ENCODE measurements at places on chromosomes 3 and 15.

- DNase-seq = no peak
Measured at GRCh38 chr15:64180235-64180824, 17.5 kb upstream of the PPIB start.

- DNase-seq = no peak
Measured at GRCh38 chr3:117036259-117036799, 326.8 kb downstream of the TUSC7 start.

DNA sequence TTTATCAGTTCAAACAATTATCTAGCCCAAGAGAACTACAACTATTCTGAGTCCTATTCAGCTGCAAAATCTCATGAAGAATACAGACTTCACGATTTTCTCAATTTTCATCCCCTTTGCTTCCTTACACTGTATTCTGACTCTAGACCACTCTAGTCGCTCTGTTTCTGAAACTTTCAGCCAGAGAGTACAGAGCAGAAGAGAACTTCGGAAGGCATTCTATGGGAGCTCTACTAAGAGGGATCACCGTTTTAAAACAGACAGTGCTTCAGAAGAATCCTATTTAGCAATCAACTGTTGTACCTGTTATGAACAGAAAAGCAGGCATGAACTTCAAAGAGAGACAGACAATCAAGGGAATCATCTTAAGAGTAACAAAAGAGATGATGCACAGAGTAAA, 419.4 kb downstream of the SHQ1 start:
- no peak for DNase-seq

GRCh38 chr15:91975241-91975978, 121.9 kb downstream of the SLCO3A1 start:
- DNase-seq = no peak

DNA sequence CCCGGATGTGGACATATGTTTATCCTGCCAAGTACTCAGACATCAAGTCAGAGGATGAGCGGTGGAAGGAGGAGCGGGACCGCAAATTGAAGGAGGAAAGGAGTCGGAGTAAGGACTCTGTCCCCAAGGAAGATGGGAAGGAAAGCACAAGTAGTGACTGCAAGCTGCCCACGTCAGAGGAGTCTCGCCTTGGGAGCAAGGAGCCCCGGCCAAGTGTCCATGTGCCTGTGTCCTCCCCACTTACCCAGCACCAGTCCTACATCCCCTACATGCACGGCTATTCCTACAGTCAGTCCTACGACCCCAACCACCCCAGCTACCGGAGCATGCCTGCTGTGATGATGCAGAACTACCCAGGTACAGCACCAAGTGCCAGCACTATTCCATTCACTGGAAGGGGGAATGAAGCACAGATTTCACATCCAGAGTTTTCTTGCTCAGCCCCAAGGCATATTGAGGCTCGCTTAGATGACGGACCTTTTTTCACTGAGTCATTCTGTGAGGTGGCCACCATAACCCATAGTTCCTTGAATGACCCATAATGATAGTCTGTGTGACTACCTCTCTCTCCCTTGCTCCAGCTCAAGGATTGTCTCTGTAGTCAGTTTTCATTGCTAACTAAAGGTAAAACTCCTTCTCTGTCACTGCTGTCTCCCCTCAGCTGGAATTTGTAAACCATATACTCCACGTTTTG, 97.1 kb downstream of the RBPMS2 start:
- DNase-seq = no peak

DNA sequence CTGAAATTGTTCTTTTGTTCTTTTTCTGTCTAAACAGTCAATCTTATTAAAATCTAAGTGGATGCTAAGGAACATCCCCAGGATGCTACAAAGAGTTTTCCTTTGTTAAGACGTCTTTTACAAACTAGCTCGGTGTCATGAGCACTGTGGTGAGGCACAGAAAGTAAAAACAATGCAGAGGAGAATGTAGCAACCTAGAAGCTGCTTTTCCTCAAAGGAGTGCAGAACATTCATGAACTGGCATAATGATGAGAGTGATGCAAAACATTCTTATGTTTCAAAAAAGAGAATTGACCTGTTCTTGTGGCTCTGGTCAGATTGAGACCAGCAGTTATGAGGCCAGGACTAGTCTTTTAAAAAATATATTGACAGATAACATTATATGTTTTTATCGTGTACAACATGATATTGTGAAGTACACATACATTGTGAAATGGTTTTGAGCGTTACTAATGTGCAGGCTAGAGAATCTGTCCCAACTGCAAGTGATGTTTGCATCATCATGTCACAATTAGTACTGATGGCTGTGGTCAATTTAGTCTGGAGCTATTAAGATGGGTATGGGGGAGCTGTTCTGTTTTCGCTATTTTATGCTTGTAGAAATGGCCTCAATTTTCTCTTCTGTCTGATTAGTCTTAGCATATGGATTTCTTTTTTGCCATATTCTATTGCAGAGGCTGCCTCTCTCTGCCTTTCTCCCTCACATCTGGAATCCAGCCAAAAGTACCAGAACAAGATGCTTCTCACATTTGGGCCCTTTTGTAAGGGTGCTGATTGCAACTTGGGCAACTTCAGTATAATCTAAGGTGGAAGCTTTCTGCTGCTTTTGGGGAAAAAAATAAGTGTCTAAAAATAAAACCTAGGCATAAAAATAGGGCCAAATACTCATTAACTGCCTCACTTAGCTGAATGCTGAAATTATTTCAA, 50.2 kb downstream of the HHLA2 start:
- DNase-seq = no peak

- no peak for DNase-seq
Measured at GRCh38 chr3:153293265-153293664, 131.2 kb downstream of the RAP2B start.

DNA sequence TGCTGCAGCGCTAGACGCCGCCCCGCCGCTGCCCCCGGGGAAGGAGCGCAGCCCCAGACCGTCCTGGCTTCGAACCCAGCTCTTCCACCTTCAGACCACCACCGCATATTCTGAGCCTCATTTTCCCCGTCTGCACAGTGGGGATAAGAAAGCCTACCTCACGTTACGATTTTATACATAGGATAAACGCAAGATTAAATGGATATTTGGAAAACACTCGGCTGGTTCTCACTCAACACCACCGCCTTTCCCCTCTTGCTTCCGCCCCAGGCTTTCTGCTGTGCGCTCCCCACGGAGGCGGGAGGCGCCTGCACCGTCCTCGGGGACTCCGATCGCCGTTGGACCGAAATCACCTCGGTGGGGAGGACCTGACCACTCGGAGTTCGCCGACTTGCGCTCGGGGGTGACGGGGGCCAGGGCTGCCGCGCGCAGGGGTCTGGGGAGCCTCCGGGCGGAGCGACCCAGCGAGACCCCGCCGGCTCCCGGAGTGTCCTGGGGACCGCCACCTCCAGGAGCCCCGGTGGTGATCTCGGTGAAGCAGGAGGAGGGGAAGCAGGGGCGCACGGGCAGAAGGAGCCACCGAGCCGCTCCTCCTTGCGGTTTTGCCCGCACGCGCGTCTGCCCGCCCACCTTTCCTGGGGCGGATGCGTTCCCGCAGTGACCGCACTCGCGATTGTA, 4.0 kb downstream of the FBXL22 start:
- DNase-seq = no peak

DNA sequence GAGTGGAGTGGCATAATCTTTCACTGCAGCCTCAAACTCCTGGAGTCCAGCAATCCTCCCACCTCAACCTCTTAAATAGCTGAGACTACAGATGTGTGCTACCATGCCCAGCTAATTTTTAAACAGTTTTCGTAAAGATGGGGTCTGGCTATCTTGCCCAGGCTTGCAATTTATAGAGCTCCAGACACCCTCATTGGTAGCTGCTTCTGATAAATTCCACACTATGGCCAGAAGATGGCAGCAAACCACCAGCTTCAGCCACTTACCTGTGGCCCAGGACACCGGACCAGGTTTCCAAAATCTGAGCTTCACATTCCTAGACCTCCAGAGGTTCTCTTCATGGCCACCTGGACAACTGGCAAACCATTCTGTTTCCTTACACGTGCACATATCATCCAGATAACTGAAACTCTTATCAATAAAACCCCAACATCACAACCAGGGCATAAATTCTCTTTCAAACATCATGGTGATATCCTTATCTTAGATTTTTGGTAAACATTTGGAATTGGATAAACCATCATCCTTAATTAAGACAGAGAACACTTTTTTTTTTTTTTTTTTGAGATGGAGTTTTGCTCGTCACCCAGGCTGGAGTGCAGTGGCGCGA, 28.9 kb downstream of the FBXW12 start:
- DNase-seq = peak; percentile 28

DNA sequence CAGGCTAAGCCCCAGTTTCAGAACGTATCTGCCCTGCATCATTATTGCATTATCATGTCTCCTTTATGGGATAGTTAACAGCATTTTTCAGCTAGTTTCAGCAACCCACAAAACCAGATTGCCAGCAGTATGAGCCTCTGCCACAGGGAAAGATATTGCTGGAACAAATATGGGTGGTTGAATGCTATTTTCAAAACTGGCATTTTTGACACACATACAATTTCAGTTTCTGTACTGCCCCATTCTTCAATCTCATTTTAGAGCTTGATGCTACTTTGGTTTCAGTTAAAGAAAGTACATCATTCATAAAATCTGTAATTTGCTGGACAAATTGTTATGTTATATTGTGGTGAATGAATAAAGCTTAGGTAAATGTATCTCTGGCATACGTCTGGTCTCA, 1037.5 kb downstream of the NAALADL2 start:
- DNase-seq = no peak

GRCh38 chr15:33680336-33680735, 288.0 kb upstream of the CHRM5 start:
- no peak for DNase-seq

GRCh38 chr15:70416829-70417228, 319.1 kb upstream of the TLE3 start:
- DNase-seq = no peak

GRCh38 chr3:66297900-66298299, 77.1 kb downstream of the SLC25A26 start:
- no peak for DNase-seq

- DNase-seq = no peak
Measured at GRCh38 chr15:65376767-65377104, 1.1 kb downstream of the IGDCC3 start.

DNA sequence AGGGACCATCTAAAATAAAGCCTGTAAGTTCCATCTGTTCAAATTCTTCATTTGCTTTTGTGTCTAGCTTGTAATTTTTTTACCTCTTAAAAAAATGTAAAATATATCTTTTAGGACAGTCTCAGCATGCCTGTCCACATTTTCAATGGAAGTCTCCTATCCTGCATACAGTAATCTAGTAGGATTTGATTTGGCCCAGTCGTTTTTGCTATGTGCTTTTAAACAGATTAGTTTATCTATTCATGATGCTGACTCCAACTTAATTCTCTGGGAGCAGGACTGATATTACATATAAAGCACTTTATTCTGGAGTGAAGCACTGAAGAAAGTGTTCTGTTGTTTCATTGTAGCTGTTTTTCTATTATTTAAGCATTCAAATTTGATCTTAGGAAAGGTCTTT, 38.9 kb upstream of the CFAP20DC start:
- no peak for DNase-seq

DNA sequence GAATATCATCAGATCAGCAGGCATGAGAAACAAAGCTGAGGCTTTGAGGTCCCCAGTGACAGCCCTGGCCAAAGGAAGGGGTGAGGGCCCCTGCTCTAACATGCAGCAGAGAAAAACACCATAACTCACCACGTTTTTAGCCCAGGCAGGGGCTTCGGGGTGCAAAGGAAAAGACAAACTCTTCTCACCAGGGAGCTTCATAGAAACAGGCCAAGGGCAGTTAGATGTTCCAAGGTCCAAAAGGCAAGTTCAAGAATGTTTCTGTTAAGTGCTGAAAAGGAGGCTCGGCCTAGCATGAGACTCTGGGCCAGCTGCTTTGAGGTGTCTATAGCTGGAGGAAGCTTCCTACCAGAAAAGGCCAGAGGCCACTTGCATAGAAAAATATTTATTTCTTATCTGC, 608.4 kb upstream of the CFAP20DC start:
- DNase-seq = no peak

DNA sequence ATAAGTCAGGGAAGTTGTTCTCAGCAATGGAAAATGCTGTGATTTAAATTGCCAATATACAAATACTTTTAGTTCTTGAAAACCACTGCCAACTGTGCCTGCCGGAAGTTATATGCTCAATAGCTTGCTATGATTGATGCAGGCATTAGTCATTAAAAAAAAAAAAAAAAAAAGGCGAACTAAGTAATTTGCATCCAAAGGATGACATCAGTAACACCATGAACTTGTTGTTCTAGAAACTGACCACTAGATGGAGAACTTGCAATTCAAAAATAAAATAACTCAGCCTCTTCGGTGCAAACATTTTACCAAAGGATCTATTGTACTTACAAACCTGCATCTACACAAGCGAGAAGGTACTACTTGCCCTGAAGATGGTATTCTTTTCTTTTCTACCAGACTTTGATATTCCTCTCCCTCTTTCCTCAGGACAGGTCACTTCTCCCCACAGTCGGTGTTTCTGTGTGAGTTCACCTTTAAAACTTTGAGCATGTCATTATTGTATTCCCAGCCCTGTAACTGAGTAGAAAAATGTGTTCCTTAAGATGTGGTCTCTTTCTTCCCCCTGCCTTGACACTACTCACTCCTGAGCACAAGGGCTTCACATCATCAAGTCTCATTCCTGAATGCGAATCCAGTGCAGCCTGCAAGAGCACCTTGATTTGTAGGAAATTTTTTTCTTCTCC, 115.0 kb upstream of the VEPH1 start:
- no peak for DNase-seq

GRCh38 chr15:63312286-63312685, 34.9 kb downstream of the APH1B start:
- no peak for DNase-seq

DNA sequence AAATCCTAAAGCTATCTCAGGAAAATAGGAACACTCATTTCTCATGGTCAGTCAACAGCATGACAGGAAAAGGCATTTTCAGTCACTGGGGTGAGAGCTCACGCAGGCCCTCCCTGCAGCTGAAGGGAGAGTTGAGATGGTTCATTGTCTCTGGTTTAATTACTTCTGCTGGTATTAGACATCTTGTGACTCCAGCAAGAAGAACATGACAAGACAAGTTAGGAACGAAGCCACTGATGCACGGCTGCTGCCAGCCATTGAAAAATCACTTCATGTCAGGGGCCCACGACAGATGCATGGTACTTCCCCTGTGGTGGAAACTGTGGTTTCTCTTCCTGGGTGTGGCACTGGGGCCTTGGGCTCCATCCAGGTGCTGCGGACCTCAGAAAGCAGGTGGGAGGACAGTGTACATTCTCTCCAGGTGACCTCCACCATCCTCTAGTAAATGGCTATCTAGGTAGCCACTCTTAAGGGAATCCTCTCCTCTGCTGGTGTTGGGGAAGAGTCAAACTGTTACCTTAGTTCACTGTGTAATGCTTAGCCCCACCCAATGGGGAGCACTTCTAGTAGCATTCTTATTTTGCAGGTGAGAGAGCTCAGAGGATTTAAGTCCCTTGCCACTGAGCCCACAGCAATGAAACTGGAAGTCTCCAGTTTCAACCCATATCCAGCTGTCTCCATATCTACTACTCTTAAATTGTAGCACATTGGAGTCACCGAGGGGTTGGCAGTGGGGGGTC, 274.2 kb downstream of the LRTM1 start:
- no peak for DNase-seq

DNA sequence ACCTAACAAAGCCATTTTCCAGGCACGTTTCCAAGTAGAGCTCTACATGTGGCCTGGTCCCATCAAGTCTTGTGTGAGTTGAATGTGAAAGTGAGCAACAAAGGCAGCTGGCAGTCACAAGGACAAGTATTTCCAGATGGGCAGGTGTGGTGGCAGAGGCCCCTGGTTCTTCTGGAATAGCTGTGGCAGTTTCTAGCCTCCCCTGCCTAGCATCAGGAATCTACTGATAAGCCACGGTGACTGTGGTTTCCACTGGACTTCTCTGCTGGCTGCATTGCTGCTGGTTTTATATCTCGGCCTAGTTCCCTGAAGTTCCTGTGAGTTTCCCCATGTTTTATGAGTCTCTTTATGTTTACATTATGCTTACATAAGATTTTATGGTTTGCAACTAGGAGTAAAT, 117.7 kb downstream of the GOLIM4 start:
- no peak for DNase-seq
